ENCODE measurements at places on chromosomes 11 and 22.

DNA sequence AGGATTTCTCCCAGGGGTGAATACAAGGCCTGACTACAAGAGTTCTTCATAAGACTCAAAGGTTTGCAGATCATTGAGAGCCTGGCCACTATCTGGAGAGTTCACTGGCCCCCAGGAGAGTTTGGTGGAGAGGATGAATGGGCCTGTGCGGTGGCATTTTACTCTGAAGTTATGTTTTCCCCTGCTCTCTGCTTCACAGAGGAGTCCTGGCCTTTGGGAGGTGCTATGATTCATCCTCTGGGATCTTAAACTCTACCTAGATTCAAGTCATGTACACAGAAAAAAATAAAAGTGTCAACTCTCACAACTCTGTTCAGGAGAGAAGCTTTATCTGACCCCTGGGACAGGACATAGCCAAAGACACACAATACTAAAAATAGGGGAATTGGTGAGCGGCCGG is 159.1 kb upstream of the CARD18 start:
- DNase-seq, result no peak

- DNase-seq, result no peak
These were observed 143.8 kb downstream of the ST3GAL4 start for GRCh38 chr11:126499131-126499752.

DNA sequence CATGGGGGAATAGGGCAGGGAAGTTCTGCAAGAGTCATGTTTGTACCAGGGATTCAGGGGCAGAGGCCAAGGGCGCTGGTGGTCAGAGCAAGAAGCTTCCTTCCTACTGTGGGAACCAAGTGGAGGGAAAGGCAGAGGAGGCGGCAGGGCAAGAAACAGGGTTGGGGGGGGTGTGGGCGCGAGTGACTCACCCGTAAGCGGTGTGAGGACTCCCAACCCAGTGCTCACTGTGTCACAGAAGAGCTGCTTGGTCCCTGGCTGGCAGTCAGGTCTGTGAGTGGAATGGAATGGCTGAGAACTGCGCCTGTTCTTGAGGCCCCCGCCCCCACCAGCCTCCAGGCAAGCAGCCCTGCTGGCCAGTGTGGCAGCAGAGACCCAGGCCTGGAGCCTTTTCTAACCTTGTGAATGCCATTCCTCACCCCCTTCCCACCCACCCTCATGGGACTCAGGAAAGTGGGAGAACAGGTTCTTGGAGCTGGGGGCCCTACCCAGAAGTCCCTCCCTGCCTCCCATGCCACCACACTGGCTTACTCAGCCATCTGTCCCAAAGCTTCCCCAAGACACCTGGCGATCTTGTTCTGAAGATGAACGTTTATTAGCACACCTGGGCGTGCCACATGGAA is 4.7 kb downstream of the LRRC10B start:
- DNase-seq, result no peak

- no peak for DNase-seq
These were observed 48.6 kb downstream of the MORC2 start for GRCh38 chr22:30919973-30920372.

DNA sequence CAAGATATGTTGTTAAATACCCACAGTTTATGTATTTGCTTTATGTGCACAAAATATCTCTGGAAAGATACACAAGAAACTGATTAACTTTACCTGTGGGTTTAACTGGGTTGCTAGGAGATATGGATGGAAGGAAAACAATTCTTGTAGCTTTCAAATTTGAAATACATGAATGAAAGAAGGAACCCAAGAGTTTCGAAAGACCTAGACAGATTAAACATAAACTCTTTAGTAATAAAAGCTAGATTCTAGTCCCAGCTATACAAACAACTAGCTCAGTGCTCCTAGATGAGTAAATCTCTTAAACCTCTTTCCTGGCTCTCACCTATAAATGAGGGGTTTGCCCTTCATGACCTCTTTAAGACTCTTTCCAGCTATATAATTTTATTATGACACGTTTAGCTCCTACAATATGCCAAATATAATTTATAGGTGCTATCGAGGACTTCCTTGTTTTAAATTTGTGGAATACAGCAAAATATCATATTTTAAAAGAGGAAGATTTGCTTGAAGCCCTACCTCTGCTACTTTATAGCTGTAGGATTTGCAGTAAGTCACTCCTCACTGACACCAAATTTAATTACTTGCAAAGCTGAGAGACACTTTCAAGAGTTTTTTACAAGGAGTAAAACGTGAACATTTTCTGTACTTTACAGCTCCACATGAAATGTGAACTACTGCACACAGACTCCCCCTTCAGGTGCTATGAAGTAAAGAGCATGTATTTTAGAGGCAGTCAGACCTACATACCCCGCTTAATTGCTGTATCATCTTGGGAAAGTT is 50.7 kb downstream of the RRAS2 start:
- no peak for DNase-seq

GRCh38 chr11:45679806-45680205 is 14.4 kb upstream of the CHST1 start:
- DNase-seq, result no peak

Measured in activated naive CD8-positive, alpha-beta T cell treated with anti-CD3 and anti-CD28 coated beads, Interleukin-2, amount 50 U/mL, for 16 hours (primary cell).